Stimulated activated CD8-positive, alpha-beta memory T cell treated with anti-CD3 and anti-CD28 coated beads, Interleukin-15, amount 100 ng/mL, for 4 hours (primary cell): ENCODE measurements at places on chromosomes 2 and 18.

- no peak for DNase-seq
Observed at GRCh38 chr2:150618245-150618895, 130.9 kb upstream of the RND3 start.

DNA sequence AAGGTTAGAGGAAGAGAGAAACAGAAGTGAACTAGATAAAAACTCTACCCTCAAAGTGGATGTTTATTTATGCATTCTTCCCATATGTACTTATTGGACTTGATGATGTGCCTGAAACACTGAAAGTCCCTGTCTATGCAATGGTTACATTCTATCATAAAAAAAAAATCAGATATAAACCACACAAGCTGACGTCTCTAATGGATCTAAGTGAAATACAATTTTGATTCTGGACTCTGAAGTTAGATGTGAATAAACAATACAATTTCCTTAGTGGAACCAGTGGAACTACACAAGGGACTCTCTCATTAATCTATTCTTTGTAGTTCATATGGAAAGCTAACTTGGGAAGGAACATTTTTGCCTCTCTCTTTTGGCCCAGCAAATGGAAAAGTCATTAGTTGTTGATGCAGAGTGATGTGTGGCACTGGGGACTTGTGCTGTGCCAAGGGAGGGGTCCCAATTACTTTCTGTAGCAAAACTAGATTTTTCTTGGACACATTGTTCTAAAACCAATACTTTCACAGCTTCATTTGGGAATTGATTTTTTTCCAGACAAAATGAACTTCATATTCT is 376.8 kb downstream of the TRIB2 start:
- no peak for DNase-seq

DNA sequence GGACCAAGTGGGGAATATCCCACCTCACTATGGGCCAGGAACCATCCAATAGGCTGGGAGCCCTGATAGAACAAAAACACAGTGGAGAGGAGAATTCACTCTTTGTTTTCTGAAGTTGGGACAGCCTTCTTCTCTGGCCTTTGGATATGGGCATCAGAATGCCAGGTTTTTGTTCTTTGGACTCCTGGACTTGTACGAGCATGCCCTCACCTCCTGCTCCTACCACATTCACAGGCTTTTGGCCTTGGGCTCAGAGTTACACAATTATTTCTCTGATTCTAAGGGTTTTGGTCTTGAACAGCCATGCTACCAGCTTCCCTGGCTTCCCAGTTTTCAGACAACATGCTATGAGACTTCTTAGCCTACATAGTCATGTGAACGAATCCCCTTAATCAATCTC is 732.9 kb upstream of the VRK2 start:
- no peak for DNase-seq

DNA sequence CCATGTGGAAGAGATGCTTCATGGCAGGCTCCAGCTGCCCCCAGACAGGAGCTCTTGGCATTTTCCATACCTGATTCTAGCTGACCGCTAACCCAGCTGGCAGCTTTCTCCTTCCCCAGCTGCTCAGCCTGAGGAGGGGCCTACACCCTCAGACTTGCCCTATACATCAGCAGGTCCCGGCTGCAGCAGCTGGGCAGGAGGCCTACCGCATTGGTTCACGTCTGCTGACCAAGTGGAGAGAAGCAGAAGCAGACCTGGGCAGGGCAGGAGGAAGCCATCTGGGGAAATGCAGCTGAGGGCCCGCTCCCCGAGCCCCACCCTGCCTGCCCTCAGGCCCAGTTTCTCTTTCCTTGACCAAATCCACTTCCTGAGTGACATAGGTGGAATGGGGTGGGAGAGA is 50.7 kb downstream of the LBH start:
- DNase-seq = no peak

GRCh38 chr18:25235401-25236042 is 116.4 kb downstream of the ZNF521 start:
- no peak for DNase-seq

GRCh38 chr2:238237431-238238135 is 2.3 kb downstream of the HES6 start:
- no peak for DNase-seq

- no peak for DNase-seq
Observed at GRCh38 chr2:235215248-235215647, 263.4 kb downstream of the SH3BP4 start.

DNA sequence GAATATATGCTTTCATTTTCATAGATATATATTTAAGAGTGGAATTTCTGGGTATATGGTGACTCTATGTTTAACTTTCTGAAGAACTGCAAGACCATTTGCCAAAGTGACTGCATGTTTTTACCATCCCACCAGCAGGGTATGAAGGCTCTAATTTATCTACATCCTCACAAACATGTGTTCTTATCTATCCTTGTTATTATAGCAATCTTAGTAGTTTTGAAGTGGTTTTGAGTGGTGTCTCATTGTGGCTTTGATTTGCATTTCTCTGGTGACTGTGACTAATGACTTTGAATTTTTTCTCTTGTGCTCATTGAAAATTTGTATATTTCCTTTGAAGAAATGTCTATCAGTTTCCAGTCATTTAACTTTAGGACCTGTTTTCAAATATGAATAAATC is 310.2 kb upstream of the NRP2 start:
- no peak for DNase-seq

GRCh38 chr18:50527636-50528307 is 32.1 kb upstream of the MAPK4 start:
- DNase-seq = no peak

GRCh38 chr2:99448556-99448955 is 41.3 kb downstream of the REV1 start:
- DNase-seq = no peak

DNA sequence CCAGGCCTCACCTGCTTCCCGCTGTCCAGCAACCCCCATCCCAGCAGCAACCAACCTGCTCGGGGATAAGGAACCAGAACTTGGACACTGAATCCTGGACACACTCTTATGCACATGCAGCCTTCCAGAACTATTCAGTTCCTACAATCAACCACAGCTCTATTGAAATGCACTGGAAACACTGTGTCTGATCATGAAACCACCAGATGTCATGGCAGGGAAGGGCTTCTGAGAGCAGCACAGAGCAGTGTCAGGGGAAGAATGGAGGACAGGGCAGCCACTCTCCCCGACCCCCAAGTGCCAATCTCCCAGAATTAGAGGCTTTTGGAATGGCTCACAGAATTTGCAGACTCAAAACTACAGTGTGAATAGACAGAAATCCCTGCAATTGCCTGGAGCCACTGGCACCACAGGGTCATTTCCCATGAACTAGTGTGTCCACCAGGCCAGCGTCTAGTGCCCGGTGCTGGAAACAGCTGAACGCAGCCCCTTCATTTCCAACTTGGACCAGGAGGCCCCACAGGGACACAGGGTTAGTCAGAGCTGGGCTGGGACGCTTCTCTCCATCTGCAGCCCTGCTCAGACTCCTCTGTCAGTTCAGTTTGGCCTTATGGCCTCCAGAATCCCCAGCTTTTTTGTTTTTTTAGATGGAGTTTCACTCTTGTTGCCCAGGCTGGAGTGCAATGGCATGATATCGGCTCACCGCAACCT is 25.5 kb downstream of the MRPL35 start:
- DNase-seq = no peak
